ENCODE measurements at places on chromosomes 6 and 20. TPM values are rescaled to one million over a fixed set of nuclear protein-coding genes. Genes with fewer than 3 reads are reported as not detected.

DNA sequence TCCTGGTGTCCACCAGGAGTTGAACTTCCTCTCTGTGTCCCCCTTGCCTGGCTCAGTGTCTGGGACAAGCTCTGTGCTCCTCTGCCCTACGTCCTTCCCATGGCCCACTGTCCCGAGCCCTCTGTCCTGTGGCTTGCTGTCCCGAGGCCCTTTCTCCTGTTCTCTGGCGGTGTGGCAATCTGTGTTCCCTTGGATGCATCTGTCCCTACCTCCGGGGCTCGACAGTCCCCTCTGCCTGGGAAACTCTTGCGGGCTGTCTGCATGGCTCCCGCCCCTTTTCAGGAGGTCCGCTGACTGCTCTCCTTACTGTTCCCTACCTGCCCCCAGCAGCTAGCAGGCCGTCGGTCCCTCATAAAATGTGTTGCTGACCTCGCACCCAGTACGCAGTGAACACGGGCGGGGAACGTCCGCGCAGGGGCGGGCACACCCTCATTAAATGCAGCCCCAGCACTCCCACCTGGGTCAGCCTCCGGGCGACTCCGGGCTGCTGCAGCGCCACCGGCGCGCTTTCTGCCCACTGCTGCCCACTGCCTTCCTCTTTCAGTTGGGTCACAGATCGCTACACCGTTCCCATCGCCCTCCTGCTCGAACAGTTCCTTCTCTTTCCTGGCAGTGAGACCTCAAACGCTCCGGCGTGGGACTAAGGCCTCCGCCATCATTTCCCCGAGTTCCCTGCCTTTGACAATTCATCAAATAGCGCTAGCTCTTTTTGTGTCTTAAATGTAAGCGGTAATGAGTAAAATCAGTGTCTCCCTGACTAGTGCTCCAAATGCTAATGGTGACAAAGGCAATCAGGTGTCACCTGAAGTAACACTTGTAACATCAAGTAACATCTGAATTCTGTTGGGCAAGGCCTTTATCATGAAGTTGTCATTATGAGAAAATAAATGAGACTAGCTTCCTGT lies 60.5 kb downstream of the RSPH3 start:
- DNase-seq: no peak

- no peak for DNase-seq
These were observed 180.5 kb downstream of the JARID2 start for GRCh38 chr6:15426395-15426794.

GRCh38 chr6:42417641-42418112 lies 34.0 kb downstream of the TRERF1 start:
- DNase-seq: no peak

DNA sequence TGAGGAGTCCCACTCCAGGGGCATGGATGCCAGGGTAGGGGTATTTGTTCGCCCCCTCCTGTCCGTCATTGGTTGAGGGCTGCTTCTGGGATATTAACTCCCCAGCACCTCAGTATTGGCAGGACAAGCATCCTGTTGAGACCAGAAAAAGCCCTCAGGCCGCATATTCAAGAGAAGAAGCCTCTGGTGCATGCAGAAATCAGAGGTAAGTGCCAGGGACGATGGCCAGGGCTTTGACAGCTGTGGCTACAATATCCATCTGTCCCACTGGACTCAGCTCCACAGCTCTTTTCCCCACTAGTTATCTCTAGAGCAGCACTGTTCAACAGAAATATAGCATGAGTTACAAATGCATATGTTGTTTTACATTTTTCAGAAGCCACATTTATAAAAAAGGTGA lies 651.3 kb downstream of the KIF16B start:
- DNase-seq: no peak

- DNase-seq: no peak
These were observed 12.6 kb downstream of the TCP11 start for GRCh38 chr6:35128496-35128895.

DNA sequence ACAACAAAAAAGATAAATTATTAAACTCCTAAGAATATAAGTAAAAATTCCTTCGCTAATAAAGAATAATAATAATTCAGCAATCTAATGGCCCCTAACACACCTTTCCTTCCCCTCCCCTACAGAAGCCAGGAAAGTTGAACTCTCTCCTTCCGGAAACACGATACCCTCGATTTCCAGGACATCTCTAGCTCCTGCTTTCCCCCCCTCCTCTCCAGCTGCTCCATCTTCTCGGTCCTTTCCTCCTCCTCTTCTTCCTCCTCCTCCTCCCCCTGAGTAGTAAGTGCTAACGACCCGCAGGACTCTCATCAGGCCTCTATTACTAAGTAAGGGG lies 603 bp downstream of the TASP1 start:
- peak; percentile 29 for DNase-seq

DNA sequence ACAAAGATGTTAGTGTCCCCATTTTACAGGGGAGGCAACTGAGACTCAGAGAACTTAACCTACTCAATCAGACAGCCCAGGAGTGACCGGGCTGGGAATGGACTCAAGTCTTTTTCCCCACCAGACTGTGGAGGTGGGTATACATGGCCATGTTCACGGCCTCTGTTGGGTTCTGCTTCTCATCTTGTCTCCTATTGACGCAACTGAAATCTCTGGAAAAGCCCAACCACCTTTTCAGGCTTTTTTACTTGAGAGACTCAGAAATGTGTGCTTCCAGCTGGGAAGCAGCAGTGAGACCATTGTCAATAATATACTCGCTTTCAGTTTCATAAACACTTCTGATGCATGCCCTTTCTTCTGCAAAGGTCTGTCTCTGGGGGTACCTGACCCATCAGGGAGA lies 70.7 kb downstream of the SOBP start:
- DNase-seq: peak; percentile 62

- DNase-seq: no peak
These were observed 199.3 kb downstream of the BACH2 start for GRCh38 chr6:90097356-90097755.

DNA sequence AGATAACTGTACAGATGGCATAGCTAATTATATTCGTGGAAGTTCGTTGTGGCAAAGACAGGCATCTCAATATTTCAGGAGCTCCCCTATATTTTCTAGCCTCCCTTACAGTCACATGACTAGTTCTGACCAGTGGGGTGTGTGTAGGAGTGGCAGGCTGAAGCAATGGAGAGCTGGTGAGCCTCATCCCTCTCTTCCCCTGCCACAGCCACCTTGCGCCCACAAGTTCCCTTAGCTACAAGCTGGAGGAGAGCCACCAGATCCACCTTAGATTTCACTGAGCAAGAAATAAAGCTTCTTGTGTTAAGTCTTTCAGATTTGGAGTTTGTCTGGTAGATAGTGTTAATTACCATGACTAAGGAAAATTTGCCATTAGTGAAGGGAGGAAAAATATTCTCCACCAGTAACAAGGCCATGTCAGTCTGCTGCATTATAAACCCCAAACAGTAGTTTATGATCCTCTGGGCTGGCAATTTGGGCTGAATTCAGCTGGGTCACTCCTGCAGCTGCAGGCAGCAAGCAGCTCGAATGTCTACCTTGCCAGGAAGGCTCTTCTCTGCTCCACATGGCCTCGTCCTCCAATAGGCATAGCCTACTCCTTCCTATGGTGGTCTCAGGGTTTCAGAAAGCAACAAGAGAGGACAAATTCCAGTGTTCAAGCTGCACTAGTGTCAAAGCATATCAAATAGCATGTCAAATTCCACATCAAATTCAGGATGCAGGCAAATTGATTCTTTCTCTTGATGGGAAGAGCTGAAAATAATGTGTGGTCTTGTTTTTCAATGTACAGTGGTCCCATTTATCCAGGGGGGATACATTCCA lies 7.4 kb upstream of the RBCK1 start:
- no peak for DNase-seq

Gene RALGAPA2
- 35.5 TPM for total RNA-seq

Gene GSTA2
- not detected for total RNA-seq

Gene PTCRA
- not detected for total RNA-seq
